ENCODE measurements at places on chromosomes 16 and 17.

DNA sequence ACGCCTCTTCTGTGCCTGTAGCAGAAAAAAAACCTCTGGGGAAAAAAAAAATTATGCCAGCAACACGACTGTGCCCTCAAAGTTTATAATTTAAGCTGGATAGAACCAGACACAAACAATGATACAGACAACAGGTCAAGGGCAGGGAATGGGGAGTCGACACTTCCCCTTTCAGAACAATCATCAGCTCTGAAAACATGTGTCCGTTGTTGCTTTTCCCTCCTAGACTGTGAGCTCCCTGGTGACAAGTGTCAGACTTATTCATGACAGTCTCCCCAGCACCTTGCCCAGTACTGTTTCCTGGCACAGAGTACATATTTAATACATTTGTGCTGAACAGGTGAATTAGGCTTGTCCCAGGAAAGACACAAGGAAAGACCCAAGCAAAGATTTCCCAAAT, 178.3 kb downstream of the SOX9 start:
- DNase-seq, result no peak

- no peak for DNase-seq
These were observed 28.9 kb upstream of the SEC14L1 start for GRCh38 chr17:77111934-77112296.

DNA sequence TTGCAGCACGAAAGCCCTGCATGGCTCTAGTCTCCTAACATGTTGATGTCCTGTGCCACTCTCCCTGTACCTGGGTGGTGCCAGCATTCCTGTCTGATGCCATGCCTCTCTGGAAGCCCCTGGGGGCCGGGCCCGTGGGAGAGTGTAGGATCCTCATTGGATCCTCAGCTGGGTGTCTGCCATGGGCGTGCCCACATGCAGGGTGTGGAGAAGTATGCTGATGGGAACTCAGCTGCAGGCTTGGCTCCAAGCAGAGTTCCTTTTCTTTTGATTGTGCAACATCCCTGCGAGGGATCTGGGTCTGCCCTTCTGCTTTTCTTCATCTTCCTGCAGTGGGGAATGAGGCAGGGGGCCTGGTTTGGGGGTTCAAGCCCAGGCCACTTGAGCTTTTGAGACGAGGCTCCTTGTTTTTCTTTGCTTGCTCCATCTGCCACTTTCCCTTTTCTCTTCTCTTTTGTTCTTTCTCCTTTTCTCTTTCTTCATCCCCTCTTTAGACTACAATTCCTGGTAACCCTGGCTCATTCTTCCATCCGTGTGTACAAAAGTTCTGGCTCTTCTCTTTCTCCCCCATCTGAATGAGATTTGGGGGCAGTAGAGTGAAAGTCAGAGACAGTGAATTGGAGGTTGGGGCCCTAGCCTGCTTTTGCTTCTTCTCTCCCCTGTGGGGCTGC, 32.9 kb downstream of the KSR1 start:
- peak; percentile 44 for DNase-seq

GRCh38 chr16:56041556-56042140, 149.6 kb upstream of the GNAO1 start:
- no peak for DNase-seq

DNA sequence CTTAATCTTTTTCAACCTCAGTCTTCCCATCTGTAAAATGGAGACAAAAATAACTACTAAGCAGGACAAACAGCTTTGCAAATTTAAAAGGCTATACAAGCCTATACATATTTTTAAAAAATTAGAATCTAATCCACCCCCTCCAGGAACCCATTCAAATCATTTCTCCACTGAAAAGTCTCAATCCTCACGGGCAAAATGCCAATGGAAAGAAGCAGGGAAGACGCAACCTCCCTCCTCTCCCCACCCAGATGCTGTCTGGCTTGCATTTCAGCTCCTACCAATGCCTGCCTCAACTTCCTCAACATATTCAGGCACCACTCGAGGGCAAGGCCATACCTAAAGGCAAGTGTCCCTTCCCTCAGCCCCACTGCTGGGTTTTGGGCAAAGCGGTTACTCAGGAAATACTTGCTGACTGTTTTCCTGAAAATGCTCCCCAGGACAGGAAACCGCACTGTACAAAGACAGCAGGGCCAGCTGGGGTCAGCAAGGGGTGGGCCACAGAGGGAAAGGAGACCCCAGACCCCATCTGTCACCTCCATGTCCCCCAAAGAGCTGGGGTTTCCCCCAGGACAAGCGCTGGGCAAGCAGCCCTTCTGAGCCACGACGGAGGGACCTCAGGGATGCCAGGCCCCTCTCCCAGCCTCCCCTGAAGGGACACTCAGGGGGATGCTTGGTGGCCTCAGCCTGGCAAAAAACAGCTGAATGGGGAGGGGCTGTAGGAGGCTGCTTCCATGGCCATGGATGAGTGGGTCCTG, 47.7 kb upstream of the DOC2B start:
- peak; percentile 3 for DNase-seq

DNA sequence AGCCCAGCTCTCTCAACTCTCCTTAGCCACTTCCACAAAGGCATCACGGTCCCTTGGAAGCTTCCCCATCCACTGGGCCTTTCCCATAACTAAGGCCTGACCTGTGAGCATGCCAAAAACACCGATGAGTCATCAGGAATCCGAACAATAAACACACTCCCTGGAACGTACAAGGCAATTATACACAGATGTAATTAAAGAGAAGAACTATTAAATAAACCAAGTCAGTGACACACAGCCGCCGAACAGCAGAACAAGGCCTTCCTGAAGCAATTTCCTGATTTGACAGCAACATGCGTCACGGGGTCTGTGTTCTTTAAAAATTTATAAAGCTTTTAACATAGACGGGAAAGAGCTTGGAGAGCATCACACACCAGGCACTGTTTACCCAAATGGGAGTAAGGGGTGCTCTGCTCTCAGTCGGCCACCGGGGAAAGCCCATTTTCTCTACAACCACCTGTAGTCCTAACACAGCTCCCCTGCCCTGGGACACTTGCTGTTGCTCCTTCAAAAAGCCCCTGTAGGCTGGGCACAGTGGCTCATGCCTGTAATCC, 29.4 kb downstream of the COG7 start:
- DNase-seq, result peak; percentile 95

DNA sequence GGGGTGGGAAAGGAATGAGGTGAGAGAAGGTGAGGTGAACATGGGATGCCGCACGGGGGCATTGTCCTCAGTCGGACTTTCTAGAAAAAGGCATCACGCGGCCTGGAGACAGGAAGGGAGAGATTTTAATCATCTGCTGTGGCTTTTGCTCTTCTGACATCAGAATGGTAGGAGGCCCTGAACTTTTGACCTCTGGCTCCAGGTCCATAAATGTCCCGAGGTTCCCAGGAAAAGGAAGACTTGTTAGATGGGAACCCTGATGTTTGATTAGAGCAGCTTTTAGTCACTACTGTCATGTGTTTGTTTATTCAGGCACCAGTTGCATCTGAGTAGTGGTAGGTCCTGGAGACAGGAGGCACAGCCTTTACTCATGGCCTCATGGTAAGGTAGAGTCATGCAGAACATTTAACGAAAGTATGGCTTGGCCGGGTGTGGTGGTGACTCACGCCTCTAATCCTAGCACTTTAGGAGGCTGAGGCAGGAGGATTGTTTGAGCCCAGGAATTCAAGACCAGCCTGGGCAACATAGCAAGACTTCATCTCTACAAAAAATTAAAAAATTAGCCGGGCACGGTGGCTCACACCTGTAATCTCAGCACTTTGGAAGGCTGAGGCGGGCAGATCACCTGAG, 203.1 kb downstream of the MSI2 start:
- DNase-seq, result peak; percentile 52

DNA sequence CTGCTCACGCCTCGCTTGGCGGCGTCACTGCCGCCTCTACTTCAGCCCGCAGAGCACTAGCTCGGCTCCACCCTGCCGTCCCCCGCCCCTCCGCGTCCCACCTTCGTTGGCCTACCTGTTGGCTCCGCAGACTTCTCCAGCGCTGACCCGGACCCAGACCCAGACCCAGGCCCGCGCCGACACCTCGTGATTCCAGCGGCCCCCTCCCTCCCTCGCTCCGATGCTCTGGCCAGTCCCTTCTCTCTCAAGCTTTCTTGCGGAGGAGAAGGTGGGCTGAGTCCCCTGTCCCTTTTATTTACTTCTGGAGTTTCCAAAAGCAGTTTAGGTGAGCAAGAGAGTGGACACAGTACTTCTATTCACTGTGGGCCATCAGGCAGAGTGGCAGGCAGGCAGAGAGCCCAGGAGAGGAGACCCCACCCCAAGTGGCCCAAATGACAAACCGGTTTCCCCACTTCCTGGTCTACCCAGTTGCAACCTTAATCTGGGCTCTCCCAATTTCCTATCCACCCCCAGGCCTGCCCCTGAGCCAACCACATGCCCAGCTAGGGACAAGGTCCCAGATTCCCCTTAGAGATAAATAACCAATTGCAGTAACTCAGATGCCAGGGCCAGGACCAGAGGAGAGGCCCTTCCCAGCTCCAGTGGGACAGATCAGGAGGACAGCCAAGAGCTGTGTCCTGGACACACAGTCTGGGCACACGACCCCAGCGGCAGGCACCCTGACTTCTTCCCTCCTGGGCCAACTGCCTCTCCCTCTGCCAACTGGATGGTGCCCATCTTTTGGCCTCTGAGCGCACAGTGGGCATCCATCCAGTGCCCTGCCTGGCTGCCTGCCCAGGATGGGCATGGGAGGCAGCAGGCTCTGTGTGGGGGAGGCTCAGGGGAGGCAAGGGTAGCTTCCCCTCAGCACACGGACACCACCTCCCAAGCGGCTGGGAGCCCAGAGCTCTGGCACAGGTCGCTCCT, 1.2 kb upstream of the SRCIN1 start:
- DNase-seq, result no peak

DNA sequence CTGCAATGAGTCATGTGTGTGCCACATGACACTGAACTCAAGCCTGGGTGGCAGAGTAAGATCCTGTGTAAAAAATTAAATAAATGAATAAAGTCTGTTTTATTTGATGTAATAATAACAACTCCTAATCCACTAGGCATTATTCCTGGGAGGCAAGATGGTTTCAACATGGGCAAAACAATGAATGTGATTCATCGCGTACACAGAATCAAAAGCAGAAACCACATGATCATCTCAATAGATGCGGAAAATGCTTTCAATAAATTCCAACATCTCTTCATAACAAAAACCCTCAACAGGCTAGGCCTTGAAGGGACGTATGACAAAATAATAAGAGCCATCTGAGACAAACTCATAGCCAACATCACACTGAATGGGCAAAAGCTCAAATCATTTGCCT, 195.4 kb downstream of the CDH11 start:
- DNase-seq, result no peak

- DNase-seq, result no peak
These were observed 349.1 kb downstream of the SEC14L1 start for GRCh38 chr17:77489893-77490255.

DNA sequence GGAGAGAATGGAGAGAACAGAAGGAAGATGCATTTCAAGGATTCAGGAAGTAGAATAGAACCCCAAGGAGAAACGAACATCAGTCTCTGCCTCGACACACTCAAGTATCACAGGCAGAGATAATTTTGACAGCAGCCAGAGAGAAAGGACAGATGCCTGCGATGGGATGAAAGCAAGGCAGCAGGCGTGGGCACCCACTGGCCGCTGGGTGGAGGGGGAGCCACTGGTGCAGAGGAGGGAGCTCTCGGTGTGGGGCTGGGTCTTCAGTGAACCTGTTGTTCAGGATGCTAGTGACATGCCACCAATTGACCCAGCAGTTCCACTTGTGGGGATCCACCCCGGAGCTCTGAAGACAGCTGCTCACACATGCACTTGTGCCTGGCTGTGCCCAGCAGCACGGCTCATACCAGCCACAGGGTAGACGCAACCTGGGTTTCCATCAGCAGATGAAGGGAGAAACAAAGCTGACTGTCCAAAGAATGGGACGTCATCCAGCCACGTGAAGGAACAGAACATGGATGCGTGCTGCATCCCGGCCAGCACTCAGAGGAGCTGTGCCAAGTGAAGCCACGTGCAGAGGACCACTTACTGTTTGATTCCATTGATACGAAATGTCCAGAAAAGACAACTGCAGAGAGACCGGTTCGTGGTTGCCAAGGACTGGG, 127.0 kb downstream of the BANP start:
- DNase-seq, result no peak

GRCh38 chr17:35373534-35373983, at the start of gene SLFN11:
SLFN11 (minus strand) TSS chr17:35373621; CDS start chr17:35363807, 9,814 bp downstream.
- DNase-seq, result peak; percentile 96

DNA sequence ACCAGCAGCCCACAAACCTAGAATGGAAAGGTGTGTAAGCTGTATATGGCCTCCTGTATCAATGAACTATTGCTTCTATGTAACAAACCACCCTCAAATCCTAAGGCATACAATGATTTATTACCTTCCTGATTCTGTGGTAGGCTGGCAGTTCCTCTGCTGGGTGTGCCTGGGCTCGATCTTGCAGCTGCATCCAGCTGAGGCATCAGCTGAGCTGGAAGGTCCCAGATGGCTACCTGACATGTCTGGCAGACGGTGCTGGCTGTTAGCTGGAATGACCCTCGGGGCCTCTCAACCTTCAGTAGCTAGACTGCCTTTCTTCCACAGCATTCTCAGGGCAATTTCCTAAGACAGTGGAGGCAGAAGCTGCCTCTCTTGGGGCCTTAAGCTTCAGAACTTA, 152.7 kb downstream of the RAB11FIP4 start:
- DNase-seq, result no peak

DNA sequence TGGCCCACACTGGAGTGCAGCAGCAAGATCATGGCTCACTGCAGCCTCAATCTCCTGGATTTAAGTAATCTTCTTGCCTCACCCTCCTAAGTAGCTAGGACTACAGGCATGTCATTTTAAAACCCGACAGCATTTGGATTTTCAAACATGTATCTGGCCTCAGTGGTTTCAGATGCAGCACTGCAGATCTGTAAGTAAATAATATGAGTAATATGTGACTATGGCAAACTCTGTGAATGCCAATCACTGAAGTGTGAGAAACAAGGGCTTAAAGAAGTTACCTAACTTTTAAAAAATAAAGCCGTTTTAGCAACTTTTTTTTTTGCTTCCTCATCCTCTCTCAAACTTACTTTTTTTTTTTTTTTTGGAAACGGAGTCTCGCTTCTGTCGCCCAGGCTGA, 11.9 kb downstream of the CEP20 start:
- no peak for DNase-seq

GRCh38 chr16:30368122-30368791, 2.0 kb downstream of the TBC1D10B start:
- peak; percentile 61 for DNase-seq

GRCh38 chr16:84577034-84577803, 40.7 kb downstream of the COTL1 start:
- DNase-seq, result no peak

DNA sequence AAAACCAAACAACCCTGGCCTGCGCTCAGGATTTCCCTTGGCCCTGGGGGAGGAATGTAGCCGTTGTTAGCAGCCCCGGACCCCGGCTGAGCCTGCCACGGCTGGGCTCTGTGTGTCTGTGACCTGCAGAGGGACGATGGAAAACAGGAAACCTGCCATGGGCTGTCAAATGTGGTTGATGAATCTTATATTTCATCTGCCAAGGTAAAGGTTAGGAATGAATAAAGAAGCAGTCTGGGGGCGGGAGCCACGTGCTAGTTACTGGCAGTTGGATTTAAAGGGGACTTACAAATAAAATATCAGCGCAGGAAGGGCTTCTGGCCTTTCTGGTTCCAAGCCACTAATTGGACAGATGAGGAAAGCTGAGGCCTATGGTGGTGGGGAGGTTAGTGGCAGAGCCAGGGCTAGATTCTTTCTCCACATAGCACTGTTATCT, at the start of gene KRT23:
Gene KRT23, minus strand, starts transcription at position 263 of the 436 bp plus-strand sequence. CDS start 1,043 bp downstream, outside the sequence.
- DNase-seq, result no peak

- DNase-seq, result peak; percentile 52
These were observed 13.5 kb downstream of the PSMD7 start for GRCh38 chr16:74309789-74310781.
